Activated CD4-positive, alpha-beta T cell treated with anti-CD3 and anti-CD28 coated beads for 36 hours (primary cell): ENCODE measurements at places on chromosomes 3 and 15. TPM values are rescaled to one million over a fixed set of nuclear protein-coding genes. Genes with fewer than 3 reads are reported as not detected.

DNA sequence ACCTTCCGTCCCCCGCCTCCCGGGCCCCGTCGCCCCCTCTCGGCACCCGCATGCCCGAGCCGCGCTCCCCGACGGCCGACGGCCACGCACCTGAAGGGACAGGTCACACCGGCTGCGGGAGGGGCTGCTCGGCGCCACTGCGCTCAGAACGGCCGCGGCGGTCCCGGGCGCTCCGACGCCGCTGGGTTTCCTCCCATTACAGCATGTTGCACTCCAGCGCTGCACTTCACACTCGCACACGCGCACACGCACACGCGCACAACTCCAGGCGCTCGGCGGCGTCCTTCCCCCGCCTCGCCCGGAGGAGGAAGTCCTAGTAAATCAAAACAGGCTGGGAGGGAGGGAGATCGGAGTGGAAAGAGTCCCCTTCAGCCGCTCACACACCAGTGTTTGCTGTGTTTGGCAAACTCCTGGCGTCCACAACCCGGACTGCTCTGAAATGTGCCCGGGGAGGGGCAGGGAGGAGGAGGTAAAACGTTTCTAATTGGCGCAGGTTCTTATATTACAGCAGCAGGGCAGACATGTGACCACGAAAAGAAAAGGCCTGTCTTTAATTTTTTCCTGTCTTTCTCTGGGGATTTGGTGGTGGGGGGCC, 76.7 kb upstream of the VGLL4 start:
- DNase-seq = peak; percentile 74
- peaks cover 26% of the 10 kb centered on the region for H3K4me1 ChIP-seq
- H3K36me3 ChIP-seq = no peaks in the 10 kb centered on the region
- H3K27me3 ChIP-seq = peaks cover 14% of the 10 kb centered on the region
- peak overlapping the region; percentile 86 for H3K4me3 ChIP-seq

- H3K27me3 ChIP-seq = peaks cover 1% of the 10 kb centered on the region
- no peak overlapping the region for H3K27ac ChIP-seq
- H3K4me1 ChIP-seq = no peaks in the 10 kb centered on the region
- H3K36me3 ChIP-seq = no peaks in the 10 kb centered on the region
Measured at GRCh38 chr3:59133311-59133710, 83.5 kb upstream of the CFAP20DC start.

The CIAO2A gene
- 95.5 TPM for total RNA-seq

DNA sequence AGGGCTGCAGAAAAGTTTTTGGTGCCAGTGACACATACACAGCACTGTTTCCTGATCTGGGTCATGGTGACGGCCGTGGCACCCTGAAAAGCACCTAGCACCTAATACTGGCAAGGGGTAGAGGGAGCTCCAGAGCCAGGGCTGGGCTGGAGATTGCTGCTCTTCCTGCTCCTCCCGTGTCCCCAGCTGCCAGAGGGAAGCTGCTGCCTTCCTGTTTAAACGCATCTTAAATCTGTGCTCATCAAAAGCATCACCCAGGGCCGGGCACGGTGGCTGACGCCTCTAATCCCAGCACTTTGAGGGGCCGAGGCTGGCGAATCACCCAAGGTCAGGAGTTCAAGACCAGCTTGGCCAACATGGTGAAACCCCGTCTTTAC, 156.7 kb upstream of the MEF2A start:
- no peak overlapping the region for H3K27ac ChIP-seq
- H3K4me3 ChIP-seq = no peak overlapping the region
- peak; percentile 51 for DNase-seq
- H3K4me1 ChIP-seq = peaks cover 8% of the 10 kb centered on the region
- no peaks in the 10 kb centered on the region for H3K36me3 ChIP-seq

- no peak overlapping the region for H3K4me3 ChIP-seq
- H3K27ac ChIP-seq = no peak overlapping the region
- no peak for DNase-seq
- no peaks in the 10 kb centered on the region for H3K36me3 ChIP-seq
- H3K4me1 ChIP-seq = no peaks in the 10 kb centered on the region
Measured at GRCh38 chr3:77320514-77320913, 280.6 kb downstream of the ROBO2 start.

The KBTBD12 gene
- total RNA-seq = not detected
